ENCODE measurements at places on chromosomes 7 and 10.

GRCh38 chr7:51366930-51367613 is 50.5 kb upstream of the COBL start:
- DNase-seq = no peak

DNA sequence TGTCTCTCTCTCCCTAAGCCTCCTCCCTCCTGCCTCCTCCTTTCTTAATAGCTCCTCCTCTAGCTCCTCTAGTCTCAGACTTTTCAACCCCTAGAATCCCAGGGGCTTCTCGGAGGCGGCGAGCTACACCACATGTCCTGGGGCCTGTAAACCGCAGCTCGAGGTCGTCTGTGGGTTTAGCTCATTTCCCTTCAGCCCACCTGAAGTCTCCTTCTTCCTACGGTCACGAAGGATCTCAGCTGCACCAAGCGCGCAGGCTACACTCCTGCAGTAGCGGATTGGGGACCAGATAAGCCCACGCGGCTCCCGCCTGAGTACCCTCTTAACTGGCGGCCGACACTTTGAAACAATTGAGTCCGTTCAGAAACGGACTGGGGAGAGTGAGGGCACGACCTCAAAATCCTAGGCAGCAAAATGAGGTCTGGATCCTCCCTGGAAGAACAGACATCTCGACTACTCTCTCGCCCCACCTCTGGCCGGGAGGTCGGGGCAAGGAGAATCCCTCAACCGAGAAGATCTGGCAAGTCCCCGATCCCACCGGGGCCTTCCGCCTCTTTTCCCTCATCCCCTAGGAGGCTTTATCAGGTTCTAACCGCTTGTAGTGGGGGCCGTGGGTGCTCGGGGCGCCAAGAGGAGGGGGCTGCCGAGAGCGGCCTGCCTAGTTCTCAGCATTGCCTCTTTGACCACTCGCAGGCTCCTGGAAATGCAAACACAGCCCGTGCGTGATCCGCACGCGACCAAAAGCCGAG is 1.3 kb upstream of the SORCS3 start:
- no peak for DNase-seq

DNA sequence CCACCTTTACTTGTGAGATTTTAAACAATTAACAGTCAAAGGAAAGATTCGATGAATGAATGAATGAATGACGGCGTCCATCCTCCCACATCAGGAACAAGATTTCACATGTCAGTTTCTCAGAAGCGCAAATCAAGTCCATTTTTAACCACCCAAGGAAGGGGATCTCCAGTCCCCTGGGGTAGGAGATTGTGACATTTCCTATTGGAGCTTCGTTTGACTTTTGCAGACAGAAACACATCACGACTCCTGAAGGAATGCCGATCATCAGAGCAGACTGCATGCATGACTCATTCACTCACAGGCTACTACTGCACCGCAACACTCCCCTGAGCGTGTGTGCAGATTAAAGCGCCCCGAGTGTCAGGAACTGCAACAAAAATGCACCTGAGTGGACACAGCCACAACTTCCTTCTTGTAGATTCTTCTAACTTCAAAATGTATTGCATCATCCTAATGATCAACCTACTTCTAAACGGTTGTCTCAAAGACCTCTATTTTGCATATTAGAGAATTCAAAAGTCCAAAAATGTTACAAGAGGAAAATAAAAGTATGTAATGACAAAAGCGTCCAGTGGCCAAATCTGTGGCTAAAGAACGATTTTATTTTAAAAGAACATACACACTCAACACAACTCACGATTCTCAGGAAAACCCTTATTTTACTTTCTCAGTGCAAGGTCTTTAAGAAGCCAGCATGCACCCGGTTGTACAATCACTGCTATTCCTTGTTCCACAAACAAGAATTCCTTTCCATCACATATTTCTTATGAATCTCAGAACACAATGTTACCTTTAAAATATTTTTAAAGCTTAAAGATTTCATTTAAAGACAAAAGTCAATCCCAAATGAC is 172.6 kb downstream of the FAM107B start:
- no peak for DNase-seq

DNA sequence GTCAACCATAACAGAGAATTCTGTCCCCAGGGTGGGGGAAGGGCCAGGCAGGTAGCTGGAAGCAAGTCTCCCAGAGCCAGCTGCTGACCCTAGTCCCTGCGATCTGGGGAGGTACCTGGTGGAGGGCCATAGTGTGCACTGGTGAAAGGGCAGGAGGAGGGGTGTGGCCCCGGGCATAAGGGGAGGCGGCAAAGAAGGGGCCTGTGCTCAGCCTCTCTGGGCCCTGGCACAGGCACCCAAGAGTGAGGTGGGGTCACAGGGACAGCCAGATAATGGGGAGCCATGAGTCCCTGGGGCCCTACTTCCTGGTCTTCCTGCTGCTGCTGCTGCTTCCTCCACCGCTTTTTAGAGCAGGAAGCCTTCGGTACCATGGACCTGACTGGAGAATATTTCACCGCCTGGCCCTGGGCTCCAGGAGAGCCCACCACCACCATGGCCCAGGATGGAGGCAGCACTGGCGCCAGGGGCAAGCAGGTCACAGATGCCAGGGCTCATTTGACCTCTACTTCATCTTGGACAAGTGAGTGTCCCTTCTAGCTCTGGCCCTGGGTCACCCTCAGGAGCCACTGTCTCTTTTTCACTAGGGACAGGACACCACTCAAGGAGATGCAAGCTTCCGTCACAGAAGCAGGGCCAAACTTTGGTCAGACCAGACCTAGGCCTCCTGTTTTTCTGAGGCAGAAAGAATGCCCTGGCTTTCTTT is at the start of gene ANTXRL:
ANTXRL (plus strand) TSS at position 7 of the 703 bp plus-strand sequence; CDS start at position 273, 266 bp downstream.
- DNase-seq = no peak

DNA sequence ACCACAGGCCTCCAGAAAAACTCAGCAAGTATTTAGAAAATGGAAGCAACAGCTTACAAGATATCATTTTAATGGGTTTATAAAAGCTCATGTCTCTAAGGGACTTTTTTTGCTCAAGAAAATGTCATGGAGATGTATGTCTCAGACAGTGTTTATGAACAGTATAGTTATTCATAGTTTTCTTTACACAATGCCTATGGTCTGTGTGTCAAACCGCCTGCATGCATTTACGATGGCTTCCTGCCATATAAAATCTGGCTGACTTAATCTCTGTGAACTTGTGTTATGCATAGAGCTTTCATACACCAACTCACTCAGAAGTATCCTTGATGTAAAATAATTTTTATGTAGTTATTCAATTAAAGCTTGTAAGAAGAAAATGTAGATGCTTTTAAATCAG is 1314.2 kb upstream of the LRRTM3 start:
- DNase-seq = no peak

Data from stimulated activated CD8-positive, alpha-beta memory T cell treated with anti-CD3 and anti-CD28 coated beads, Interleukin-4, amount 100 ng/mL, for 1 hour (primary cell).